ENCODE measurements at places on chromosomes 3 and 15.

DNA sequence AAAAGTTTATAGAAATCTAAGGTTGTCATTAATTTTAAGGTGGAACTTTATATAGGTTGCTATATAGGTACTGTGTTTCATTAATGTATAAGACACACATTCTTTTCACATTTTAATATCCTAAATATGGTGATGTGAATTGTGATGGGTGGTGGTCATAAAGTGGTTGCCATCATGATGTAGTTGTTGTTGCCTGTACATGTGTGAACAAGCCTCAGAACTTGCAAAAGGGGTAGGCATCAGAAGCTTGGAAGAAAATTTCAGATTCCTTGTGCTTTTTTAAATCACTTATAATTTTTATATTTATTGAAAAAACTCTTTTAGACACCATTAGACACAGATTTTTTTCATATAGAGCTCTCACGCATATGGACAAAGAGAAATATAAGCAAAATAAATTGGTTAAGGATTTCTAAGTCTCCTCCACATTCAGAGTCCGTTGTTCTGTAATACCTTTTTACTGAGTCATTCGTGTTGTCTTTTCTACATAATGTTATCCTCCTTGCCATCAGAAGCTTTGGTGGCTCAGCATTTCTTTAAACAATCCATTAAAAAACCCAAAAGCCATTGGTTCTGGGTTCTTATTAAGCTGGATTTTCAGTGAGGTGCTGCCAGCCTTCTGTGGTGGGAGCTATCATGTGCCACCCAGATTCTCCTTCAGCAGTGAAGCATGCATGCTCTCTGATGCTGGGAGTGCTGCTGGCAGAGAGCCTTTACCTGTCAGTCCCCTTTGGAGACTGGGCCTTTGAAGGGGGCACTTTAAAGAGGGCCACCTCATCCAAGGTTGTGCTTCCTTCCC is 140.4 kb upstream of the GALNT15 start:
- no peak for DNase-seq

DNA sequence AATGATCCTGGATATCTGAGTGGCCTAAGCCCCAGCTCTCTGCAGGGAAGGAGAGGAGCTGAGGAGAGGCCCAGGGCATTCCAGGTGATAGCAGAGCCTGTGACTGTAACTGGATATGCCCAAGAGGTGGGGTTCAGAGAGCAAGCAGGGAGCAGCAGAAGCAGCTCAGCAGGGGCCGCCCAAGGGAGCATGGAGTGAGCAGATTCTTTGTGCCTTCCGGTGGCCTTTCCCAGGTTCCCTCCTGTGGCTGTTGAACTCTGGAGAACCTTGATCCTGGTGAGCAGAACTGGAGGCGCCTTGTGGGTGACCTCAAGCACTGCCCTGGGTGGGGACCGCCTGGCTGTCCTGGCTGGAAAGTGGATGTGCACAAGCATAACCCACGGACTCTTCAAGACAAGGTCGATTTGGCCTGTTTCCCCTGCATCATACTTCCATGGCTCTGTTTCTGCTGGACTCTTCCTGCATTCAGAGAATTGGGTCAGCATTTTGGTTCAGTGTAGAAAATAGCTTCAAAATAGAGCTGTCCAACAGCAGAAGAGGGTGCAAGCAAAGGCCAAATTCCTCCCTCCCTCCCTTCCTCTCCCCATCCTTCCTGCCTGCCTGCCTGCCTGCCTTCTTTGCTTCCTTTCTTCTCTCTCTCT is 76.1 kb downstream of the ARNT2 start:
- DNase-seq = no peak

DNA sequence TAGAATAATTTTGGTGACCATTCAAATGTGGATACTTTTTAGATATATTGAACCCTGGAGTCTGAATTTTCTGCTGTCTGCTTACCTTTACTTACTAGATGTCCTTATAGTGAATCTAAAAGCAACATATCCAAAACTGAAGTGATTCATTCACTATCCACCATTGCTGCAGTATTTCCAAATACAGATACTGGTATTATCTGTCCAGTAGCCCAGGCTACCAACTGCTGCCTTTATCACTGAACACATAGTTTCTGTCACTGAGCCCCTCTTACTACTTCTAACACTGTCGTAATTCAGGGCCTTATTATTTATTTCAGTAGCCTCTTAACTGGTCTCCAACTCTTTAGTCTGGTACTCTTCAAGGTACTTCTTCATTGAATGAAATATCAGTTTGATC is 49.2 kb downstream of the SLMAP start:
- no peak for DNase-seq

DNA sequence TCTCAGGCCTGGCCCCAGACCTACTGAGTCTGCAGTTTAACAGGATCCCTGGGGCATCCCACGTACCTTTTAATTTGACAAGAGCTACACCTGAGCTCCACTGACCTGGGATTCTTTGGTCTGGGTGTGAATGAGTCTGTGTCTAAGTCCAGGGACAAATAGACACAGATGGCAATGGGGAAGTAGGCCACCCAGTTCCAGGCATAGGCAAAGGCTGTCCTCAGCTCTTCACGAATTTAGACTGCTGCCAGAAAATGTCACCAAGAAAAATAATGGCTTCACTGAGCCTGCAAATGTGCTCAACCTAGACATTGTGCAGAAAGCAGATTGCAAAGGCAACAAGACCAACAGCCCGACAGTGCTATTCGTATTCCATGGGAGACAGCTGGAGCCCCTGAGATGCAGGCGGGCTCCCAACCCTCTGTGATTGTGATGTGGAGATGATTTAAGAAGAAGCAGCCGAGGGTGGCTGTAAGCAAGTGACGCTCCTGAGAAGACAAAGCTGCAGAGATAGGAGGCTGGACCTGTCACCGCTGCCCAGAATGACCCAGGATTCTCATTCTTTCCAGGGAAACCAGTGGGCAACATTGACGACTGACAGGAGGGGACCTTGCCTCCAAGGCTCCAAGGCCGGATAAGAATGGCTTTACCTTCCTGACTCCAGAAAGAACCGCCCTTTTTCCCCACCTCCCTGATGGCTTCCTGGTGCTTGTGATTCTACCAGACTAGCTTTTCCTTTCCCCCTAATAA is 39.8 kb upstream of the IREB2 start:
- DNase-seq = no peak

- DNase-seq = no peak
These were observed 222.9 kb downstream of the SCAPER start for GRCh38 chr15:76682259-76682658.

DNA sequence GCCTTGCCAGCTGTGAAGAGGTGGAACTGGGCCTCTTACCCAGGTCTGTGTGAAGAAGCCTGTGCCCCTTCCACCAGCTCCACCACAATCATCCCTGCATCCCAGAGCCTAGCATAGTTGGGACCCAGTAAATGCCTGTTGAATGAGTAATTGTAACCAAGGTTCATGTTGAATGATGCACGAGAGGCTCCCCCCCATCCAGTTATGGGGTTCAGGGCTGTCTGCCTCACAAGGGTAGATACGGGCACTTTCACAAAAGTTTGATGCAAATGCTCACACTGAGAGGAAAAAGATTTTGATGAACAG is 29.5 kb upstream of the TSEN2 start:
- DNase-seq = no peak

DNA sequence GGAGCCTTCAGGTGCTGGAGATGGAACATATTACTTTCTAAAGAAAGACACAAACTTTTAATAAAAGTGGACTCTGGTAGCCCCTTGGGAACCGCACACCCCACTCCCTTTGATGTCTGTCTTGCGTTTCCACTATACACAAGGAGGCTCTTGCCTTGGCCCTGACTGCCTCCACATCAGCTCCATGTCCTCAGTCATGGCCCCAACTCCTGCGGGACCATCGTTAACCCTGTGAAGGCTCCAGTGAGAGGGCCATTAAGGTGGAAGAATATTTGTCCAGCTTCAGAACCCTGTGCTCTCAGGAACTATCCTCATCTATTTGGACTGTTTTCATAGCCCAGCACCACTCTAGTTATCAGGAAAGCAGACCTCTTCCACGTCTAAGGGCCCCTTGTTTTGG is 16.1 kb upstream of the BFSP2 start:
- no peak for DNase-seq

DNA sequence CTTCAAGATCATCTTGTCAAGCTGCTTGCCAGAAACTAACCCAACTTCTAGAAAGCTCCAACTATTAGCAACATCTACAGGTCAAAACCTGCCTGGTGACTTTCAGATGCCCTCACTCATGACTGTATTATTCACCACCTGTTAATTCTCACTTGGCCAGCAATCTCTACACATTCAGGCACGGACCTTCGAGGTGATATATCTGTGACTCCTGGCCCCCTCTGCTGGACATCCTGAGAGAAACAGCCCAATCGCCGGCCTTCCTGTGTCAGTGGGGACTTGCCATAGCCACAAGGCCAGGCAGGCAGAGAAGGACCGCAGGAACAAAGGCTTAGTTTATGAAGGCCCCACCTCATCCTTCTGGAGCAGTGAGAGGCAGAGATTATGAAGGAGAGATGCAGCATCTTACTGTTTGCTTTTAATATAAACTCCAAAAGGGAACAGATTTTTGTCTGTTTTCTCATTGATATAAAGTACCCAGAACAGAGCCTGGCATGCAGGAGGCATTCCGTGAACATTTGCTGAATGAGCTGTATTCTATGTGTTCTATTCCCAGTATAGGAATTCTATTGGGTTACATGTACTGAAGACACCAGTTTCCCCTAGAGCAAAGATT is 24.4 kb upstream of the OCA2 start:
- DNase-seq = peak; percentile 45

- no peak for DNase-seq
These were observed 7.8 kb downstream of the BLOC1S6 start for GRCh38 chr15:45594835-45595530.

DNA sequence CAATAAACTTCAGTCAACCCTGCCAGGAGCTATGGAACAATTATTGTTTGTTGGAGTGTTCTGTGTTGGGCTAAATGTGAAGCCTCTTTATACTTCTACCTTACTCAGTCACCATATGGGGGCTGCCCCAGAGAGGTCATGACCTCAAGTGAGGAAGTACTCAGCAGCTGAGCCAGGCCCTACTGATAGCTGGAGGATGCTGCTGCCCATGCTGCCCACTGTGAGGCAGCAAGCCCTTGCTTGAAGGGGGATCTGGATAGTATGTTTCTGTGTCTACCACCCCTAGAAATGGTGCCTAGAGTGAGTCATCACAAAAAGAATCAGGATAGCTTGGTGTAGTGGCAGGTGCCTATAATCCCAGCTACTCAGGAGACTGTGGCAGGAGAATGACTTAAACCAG is 4.5 kb upstream of the RPL24 start:
- no peak for DNase-seq

DNA sequence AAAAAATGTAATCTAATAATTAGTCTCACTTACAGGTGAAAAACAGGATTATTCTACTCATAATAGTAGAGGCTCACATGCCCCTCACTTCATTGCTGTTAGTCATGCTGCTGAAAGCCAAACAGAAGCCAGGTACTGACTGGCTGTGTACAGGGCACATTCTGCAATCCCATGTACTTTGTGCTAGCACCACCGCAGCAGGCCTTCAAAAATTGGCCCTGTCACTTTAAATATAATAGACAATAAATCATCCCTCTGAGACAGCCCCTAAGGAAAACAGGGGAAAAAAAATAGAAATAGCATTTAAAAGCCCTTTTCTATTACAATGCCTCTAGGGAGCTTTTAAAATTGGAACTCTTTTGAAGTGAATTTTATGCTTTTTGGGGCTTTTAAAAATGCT is 723.8 kb downstream of the TUSC7 start:
- DNase-seq = no peak

GRCh38 chr3:69764861-69765260 is 25.6 kb downstream of the MITF start:
- DNase-seq = no peak

DNA sequence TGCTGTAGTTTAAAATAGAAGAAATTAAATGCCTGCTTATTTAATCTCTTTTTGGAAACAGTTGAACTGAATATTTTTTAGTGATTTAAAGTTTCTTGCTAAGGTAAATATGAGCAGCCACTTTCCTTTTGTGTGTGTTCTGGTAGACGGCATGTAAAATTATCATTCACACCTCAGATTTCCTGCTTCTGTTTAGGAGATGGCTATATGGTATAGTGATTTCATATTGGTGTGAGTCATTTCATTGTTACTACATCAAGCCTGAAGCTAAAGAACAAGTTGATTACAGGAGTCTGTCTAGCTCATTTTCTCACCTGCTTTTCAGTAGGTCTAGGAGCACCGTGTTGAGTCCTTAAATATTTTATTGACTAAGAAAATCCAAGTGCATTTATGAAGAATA is 2.2 kb downstream of the LRCH3 start:
- DNase-seq = no peak

DNA sequence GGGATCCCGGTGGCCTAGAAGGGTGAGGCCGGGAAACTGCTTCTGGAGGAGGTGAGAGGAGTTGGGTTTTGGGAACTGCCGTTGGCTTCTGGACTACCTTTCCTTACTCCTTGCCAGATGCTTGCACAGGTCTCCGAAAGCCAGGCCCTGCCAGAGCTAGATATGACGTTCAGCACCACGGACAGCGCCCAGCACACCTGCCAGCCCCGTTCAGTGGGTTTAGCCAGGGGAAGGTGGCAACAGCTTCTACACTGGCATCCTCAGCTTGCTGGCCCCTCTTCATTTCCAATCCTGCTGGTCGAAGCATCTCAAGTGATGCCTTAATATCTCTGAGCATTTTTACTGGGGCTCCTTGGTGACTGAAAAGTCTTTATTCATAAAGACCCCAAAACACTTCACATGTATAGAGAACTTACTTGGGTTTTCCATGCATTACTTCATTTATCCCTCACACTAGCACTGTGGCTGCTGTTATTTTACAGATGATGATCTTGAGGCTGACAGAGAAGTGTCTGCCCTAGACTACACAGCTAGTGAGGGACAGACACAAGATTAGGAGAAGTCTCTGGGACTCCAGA is 21.9 kb downstream of the HCN4 start:
- DNase-seq = peak; percentile 61

DNA sequence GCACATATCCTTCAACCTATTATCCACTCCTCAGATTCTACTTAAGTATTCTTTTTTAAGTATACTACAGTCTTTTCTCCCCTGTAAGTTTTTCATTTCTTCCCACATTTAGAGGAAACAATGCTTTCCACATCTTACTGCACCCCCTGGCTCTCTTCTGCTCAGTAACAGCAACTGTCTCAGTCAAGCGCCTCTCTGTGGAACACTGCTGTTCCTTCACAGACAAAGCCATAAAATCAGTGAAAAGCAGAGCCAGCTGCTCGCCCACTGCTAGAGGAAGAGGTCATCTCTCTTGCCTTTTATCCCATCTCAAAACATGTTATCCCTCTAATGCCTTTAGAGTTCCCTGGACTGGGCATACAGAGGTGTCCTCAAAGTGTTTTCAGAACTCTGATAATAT is 24.8 kb downstream of the SERP1 start:
- DNase-seq = no peak

DNA sequence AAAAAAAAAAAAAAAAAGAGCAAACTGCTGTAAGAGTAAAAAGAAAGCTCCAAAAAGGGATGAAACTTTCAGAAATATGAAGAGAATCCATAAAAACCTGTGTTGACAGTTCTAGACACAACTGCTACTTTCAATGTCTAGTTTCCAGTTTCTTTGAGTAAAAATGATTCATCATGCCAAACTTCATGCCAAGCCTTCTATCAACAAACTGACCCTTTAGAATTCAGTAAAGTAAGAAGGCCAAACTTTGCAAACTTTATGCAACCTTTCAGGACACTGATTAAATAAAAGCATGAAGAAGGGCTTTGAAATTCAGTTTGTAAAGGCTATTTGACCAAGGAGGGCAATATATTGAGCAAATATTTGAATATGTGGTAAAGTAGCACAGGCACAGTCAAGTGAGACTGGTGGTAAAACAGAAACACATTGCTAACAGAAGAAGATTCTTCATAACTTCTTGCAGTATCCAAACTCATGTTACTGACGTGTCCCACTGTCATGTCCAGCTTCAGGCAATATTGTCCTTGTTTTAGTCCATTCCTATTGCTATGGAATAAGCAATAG is 56.3 kb upstream of the CFAP20DC start:
- DNase-seq = no peak
